ENCODE measurements at places on chromosomes 13 and 19.
A peak's percentile ranks its signal among the peaks of the same experiment; 100 is the strongest.

DNA sequence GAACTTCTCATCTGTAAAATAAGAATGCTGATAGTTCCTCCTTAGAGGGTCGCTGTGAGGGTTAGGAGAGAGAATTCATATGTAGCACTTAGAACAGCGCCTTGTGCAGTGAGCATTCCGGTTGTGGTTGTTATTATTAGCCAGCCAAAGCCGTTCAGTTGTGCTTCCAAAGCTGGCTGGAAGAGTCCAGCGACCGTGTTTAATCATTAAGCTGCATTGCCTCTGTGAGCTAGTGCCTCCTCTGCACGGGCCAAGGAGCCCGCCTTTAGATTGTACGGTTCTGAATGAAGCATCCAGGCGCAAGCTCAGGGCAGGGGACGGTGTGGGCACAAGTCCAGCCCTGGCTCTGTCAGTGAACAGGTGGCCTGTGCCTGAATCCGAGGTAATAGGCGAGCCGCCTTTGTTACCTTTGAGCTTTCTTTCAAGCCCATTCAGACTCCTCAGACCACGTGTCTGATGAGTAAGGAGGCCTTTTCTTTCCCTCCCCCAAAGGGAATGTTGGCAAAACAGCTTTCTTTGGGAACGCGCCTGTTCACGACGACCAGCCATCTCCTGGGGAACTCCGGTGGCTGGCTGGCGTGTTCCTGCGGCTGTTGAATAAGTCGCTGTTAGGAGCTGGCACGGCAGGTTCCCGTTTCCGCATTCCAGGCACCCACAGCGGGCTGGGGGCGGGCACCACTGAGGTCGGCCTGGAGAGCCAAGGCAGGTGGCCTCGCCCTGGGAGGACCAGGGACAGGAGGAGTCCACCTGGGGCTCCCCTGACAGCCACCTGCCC lies 25.1 kb downstream of the SIPA1L3 start:
- peak; percentile 77 for DNase-seq

DNA sequence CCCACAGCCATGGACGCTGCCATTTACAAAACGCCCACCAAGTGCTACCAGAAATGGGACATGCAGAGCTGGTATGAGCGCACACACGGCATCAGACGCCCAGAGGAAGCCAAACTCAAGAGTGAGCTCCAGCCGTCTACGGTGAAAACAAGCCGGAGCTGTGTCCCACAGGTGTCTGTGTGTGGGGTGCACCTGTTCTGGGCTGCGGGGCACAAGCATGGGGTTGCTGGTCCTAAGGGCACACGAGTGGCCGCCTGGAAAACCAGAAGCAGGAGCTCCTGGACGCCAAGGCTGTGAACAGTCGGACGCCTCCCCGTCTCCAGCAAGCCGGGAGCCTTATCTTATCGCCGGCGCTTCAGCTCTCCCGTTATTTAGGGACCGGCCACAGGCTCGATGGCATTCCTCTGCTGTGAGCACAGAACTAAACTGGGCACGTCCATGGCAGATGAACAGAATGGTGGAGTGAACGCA lies 1.3 kb downstream of the ADPRHL1 start:
- no peak for DNase-seq

- DNase-seq: no peak
Measured at GRCh38 chr19:31383553-31383952, 34.3 kb upstream of the TSHZ3 start.

DNA sequence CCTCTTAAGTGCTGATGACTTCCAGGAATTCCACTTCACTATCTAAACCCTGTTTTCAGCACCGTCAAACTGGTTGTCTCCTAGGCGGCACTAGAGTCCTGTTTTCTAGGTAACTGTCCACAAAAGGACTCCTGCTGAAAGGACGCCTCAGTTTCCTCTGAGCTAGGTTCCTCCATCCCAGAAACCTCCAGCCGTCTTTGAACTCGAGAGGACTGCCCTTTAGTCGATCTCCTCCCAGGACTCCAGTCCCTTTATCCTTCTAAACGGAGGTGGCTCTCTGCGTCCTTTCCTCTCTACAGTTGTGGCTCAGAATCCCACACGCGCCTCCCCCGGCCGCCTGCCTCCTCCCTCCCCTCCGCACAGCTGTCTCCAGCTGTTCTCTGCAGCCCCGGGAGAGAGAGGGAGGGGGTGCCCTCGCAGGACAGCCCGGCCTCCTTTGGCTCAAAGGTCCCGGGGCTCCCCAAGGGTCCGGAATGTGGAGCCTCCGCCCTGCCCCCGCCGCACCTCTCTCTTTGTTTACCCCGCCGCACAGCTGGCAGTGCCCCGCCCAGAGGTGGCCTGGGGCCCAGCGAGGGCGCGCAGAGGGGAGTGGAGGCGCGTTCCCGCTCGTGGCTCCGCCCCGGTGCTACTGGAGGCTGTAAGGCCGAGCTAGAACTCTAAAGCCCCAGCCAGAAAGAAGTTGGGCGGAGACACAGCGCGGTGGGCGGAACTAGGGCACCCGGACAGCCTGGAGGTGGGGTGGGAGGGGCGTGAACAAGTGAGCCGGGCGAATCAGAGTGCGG lies 2.4 kb downstream of the LTBP4 start:
- peak; percentile 91 for DNase-seq

DNA sequence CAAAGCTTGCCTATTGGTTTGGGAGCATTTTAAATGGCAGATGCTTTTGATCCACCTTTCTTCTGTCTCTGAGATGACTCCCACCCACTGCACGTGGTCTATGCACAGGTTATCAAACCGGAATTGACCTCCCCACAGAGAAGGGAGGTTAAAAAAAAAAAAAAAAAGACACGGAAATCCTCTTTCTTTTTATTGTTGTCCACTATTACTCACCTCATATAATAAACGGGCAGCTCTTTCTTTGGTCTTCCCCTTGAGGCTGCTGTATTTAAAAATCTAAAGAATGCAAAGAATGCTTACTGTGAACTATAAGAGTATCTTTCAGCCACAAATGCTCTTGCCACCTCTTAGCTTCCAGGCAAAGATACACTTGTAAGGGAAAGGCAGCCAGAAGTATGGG lies 329.7 kb downstream of the NDFIP2 start:
- DNase-seq: no peak

DNA sequence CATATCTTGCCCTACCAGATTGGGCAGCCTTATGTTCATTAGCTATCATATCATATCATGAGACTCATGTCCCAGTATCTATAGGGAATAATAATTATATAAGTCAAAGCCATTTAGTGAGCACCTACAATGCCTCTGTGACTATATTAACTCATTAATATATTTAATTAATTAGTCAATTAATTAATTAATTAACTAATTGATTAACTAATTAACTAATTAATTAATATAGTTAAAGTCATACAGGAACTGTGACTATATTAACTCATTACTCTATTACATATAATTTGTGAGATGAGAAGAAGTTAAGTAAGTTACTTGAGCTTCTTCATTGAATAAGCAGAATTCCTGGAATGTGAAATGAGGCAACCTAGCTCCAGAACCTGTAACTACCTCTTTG lies 588.3 kb upstream of the SLITRK1 start:
- no peak for DNase-seq

- no peak for DNase-seq
Measured at GRCh38 chr19:54937926-54938325, 9.4 kb downstream of the NLRP7 start.

GRCh38 chr19:28170066-28170465 lies 1042.9 kb downstream of the UQCRFS1 start:
- DNase-seq: no peak

Measured in COR-L47 (cell line).